T-helper 22 cell (primary cell): ENCODE measurements at places on chromosomes 12 and 14.

- no peak for DNase-seq
Observed at GRCh38 chr14:31326111-31326510, 94.2 kb downstream of the HEATR5A start.

DNA sequence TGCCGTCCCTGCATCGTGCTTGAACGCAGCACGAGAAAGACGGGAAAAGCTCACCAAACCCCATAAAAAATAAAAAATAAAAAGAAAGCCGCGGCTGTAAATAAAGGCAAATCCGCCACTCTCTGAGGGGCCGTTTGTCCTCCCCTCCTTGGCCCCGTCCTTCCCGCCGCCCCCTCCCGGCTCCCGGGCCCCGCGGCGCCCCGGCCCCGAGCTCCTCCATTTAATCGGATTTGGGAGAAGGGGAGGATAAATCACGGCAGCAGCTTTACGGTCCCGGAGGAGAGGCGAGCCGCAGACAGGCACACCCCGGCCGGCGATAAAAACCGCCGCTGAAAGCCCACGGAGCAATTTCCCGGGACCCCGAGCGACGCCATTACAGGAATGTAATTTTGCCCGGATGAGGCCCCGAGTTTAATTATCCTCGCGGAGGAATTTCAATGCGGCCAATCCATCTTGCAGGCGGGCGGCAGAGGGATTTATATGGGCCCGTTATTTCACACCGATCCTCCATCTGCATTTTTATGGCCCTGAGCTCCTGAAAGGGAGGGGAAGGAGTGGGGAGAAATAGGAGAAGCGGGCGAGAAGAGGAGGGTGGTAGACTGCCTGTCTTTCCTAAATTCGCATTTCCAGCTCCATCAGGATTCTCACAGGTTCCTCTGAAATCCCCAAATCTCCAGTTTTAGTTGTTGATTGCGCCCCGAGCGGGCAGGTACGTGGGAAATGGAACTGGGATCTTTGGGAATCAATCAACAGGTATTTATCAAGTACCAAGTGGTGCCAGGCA is 1.3 kb upstream of the ATP5MC2 start:
- no peak for DNase-seq

GRCh38 chr12:17076028-17076744 is 470.2 kb upstream of the LMO3 start:
- DNase-seq = no peak

- DNase-seq = no peak
Observed at GRCh38 chr12:91663310-91663709, 480.7 kb upstream of the DCN start.

GRCh38 chr14:65106316-65106715 is 4.0 kb upstream of the MAX start:
- no peak for DNase-seq

DNA sequence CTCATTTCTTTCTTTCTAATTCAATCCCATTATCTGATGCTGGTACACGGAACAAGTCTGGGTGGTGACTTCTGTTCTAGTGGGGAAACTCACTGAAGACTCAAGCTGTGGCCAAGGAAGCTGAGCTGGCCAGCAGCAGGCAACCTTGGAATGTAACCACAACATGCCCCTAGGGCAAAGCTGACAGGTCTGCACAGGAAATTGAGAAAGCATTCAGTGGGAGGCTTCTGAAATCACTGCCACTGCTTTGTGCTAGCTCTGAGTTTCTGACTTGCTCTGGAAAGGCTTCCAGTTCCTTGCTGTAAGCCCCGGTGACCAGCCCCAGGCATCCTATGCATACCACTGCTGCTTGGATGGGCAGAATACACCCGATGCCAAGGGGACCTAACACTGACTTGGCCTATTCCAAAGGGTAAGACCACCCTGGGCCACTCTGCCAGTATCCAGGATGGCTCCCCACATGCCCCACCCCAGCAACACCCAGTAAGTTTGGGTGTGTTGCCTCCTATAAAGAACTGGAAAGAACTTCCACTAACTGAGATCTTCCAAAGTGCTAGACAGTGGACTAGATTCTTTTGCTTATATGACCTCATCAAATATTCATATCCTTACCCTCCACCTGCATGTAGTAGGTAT is 84.5 kb upstream of the CDKN3 start:
- no peak for DNase-seq

DNA sequence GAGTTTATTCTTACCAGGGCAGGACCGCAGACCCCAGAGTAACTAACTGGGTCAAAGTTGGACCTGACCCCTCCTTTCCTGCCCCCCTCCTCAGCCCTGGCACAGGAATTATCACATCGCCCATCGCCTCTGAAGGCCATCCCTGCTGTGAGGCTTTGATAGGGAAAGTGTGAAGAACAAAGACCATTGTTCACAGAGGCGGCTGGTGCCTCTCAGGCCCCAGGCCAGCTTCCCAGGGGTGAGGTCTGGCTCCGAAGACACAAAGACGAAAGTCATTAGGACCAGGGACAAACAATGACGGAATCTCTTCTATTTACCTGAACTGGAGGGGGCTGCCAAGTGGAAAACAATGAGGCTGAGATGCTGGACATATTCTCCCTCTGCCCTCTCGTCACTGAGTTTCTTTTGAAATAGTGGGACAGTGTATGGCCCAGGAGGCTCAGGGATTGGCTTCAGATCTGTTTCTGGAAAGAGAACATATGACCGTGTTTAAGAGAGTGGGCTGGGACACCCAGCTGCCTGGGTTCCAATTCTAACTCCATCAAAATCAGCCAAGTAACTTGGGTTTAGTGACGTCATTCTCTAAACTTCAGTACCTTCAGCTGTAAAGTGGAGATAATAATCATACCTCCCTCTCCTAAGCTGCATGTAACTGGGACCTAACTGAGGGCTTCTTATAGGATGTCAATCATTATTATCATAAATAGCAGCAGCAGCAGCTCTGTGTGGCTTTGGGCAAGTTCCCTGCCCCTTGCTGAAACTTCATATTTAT is 769.4 kb downstream of the MED13L start:
- no peak for DNase-seq

- DNase-seq = no peak
Observed at GRCh38 chr14:55350461-55350860, 61.2 kb downstream of the ATG14 start.

GRCh38 chr14:35281341-35281740 is 10.8 kb upstream of the PSMA6 start:
- DNase-seq = no peak

- DNase-seq = no peak
Observed at GRCh38 chr14:91732439-91732838, 553 bp upstream of the CATSPERB start.

GRCh38 chr14:68402525-68403101 is 390.3 kb downstream of the ZFP36L1 start:
- no peak for DNase-seq

DNA sequence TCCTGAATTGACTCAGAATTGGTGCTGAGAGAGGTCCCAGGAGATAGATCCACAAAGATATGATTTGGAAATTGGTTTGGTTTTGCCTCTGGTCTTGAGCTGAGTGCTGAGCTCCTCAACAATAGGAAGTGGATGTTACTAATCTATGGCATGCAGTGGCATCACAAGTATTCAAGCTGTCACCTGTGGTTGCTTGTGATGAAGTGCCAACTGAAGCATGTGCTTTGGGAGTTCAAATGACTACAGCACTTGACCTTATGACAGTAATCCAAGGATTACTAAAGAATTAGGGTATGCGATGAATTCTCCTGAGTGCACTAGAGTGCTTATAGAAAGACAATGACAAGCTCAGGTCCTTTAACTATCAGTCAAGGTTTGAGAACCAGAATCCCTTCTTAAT is 406.2 kb downstream of the NOVA1 start:
- DNase-seq = no peak

DNA sequence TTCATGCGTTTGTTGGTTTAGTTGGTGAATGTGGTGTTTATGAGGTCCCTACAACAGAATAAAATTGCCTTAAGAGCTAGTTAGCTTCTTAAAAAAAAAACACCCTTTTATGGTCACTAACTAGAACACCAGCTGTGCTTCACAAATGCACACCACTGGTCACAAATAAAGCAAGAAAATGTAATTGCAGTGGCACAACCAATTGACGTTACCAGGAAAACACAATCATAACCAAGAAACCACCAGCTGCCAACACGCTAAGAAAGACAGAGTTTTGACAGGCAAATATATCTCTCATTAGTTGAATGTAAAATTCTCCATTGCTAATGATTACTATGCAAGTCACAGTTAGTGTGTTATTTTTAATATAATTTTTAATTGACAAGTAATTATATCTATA is 389.9 kb downstream of the ADAMTS20 start:
- no peak for DNase-seq

DNA sequence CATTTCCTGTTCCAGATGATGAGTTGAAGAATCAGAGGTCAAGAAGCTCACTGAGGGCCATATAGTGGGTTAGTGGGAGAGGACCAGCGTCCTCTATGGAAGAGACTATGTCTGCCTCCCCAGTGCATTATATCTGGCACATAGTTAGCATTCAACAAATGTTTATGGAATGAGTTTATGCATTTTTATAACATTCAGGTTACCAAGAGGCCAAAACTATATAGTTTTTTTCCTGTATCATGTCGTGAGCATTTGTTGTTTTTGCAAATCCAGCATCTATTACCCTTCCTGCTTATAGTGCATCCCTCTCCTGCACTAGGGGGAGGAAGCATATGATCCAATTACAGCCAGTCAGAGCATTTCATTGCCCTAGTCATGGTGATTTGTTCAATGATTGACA is 60.6 kb downstream of the SUDS3 start:
- no peak for DNase-seq

GRCh38 chr14:69529563-69529962 is 45.0 kb downstream of the PLEKHD1 start:
- no peak for DNase-seq

DNA sequence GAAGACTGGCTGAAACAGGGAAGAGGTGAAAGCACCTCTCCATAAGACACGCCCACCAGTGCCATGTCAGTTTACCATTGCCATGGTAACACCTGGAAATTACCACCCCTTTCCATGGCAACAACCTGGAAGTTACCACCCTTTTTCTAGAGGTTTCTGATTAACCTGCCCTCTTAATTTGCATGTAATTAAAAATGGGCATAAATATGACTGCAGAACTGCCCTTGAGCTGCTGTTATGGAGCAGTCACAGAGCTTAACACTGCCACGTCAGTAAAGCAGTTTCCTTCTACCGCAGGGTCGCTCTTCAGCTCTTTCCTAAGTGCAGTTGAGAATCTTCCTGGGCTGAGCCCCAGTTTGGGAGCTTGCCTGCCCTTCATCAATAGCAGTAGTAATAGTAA is 55.2 kb downstream of the RASSF3 start:
- peak; percentile 72 for DNase-seq

GRCh38 chr12:5827591-5827990 is 117.5 kb downstream of the ANO2 start:
- DNase-seq = no peak

DNA sequence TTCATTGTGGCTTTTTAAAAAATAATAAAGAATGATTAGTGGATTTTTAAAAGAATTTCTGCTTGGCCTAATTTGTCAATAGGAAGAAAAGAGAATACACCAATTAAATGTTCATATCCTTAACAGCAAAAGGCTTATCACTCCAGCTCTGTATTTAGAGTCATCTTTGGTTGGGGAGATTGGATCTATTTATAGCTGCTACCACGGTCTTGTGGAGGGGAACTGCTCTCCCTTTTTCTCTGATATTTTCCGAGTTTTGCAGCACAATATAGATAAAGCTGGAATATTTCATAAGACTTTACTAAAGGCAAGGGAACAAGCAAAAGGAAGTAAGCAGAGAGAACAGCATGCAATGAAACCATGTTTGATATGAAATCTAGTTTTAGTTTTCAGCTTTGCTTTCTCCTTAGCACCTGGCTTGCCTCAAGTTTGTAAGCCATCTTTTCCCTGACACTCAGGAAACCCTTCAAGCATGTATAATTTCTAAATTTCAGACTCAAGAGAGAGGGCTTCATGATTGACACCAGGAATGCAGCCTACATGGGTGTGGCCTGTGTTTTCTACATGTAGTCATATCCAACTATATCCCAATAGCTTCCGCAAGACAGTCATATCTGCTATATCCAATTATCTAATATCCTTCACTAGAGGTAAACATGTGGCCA is 35.2 kb downstream of the BRMS1L start:
- no peak for DNase-seq

DNA sequence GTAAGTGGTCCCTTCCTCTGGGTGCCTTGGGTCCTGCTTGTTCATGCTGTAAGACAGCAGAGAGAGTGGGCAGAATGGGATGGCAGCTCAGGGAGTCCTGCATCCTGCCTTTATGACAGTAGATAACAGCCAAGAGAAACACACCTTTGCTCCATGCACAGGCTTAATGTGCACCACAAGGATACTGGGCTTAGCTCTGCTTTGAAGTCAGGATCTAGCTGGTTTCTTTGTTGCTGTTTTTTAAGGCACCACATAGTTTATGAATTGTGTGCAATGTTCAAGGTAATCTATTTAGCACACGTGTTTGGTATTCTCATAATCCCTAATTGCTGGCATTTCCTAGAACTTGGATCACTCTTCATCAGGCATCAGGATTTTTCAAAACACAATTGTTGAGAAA is 239.5 kb upstream of the DCN start:
- DNase-seq = no peak

DNA sequence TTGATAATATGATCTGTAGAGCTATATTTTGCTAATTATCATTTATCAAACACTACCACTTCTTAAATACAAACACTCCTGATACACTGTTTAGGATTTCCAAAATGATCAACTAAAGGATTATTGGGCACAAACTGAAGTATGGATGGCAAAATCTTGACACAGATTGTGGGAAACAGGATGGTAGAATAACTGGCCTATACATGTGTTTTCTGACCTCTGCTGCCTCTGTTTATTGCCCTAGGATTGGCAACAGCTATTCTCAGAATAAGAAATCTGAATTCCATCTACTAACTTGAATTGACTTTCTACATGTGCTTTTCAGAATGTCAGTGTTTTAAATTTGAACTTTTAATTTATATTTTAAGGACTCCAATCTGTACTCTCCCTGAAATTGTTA is 209.1 kb downstream of the MED13L start:
- no peak for DNase-seq

DNA sequence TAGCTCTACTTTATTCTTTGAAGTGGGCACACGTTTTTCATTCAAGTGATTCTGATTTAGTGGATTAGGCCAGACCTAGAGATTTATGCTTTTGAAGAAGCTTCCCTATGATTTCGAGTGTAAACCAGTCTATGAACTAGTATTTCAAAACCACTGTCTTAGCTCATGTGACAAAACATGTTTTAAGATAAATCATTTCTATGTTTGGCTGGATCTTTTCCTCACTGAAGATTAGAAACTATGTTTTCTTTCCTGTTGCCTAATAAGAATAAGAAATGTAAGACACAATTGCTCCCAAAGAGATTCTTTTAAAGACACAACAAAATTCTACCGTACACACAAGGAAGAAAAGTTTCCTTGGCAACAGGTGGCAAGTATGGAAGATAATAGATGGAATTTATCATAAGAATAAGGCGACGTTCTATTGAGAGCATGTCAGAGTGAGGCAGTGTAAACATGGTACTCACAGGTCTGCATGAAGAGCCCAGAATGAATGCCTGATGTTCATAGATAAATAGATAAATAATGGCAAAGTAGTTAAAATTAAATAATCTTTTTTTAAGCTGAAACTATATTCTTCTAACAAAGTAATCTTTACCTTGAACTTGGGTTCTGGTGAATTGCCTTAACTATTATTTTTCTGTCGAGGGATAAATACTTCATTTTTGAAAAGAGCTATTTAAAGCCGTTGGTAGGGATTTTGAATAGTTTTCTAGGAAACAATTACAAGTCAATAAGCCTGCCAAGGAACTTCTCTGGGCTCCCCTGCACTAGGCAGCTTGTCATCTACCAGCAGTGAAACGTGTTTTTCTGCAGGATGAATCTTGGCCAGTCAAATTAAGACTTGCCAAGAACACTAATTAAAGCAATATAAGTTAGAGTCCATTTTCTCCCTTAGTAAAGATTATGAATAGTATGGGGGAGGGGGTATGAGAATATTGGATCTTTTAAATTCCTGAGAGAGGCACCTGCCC is 34.1 kb upstream of the C12orf75 start:
- DNase-seq = no peak
